ENCODE measurements at places on chromosomes 4 and X.

GRCh38 chr4:151801547-151802516 is 41.0 kb upstream of the GATB start:
- peak; percentile 61 for DNase-seq

- DNase-seq: no peak
Observed at GRCh38 chr4:9963328-9963727, 58.0 kb downstream of the SLC2A9 start.

DNA sequence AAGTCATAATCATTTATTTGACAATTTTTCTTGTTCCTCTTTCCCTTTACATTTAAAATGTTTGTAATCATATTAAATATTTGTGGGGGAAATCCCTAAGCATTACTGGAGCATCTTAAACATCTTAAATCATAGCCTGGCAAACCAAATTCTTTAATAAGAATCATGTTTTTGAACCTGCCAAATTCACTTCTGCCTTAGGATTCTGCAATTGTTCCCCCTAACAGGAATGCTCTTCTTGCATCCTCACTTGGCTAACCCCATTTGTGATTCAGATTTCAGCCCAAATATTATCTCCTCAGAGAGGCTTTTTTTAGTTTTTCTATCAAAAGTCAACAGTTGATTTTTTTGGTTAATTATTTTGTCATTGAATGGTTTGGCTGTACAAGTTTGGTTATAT is 241.1 kb downstream of the MAPK10 start:
- DNase-seq: no peak

GRCh38 chrX:40546870-40547269 is 33.9 kb upstream of the ATP6AP2 start:
- DNase-seq: no peak

DNA sequence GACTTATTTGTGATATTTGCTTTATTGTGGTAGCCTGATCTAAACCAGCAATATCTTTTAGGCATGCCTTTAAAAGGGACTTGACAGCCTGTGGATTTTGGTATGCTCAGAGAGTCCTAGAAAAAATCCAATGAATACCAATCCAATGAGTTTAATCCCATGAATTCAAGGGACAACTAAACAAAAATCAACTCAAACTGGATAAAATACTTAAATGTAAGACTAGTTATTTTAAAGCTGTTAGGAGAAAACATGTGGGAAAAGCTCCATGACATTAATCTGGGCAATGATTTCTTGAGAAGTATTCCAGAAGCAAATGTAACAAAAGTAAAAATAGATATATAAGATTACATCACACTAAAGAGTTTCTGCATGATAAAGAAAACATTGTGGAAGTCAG is 711.5 kb upstream of the PITX2 start:
- no peak for DNase-seq

DNA sequence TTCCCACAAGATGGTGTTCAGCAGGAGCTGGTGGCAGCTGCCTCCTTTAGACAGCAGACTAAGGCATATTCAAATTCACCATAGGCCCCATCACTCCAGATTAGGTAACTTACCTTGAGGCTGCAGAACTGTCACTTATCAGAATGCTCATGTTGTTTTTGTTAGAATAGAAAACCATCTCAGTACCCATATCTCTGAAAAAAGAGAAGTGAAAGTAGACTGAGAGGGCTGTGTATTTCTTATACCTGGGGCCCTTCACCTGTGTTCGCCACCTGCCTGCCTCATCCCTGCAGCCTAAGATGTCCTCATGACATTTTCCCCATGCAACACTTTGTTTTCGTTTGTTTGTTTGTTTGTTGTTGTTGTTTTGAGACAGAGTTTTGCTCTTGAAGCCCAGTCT is 32.9 kb upstream of the SPRY1 start:
- no peak for DNase-seq

DNA sequence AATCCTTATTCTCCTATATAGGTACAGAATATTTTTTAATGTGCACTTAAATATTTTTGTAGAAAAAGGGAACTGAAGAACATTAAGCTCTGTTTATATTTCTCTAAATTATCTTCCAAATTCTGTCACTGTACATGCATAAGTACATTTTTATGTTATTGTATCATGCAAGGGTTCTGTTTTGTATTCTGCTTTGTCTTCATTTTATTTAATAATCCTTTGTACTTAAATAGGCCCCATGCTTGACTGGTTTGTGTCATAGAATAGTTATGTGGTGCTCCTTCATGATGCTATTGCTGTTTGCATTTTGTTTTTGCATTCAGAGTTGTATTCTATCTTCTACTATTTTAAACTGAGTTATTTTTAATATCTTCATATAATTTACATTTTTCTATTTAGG is 111.9 kb upstream of the EDNRA start:
- DNase-seq: no peak

DNA sequence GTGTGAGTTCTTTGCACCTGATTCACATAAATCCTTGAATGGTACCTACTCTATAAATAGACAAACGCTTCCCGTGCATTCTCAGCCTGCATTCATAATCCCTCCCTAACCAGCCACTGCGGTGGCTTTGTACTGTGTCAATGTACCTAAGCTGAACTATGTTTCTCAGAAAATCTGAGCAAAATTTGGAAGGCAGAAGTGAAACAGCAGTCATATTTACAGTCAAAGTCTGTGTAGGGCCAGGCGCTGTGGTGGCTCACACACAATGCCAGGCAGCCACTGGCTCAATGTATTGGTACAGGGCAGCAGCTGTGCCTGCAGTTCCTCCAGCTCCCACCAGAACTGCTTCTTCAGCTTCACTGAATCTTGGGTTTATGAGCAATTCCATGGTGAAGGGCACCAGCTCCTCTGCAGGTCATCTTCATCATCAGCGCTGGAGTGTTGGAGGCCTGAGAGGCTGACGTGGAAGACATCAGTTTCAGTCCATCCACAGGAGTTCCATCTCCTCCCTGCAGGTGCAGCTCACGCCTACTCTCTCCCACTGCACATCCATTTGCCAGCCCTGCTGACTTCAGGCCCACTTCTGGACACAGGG is 32.3 kb upstream of the IRF2 start:
- DNase-seq: peak; percentile 57

GRCh38 chr4:103076747-103077347 is at the start of gene SLC9B2:
Gene SLC9B2 (minus strand): TSS chr4:103076761. CDS start chr4:103067550, 9,211 bp downstream.
- DNase-seq: no peak

DNA sequence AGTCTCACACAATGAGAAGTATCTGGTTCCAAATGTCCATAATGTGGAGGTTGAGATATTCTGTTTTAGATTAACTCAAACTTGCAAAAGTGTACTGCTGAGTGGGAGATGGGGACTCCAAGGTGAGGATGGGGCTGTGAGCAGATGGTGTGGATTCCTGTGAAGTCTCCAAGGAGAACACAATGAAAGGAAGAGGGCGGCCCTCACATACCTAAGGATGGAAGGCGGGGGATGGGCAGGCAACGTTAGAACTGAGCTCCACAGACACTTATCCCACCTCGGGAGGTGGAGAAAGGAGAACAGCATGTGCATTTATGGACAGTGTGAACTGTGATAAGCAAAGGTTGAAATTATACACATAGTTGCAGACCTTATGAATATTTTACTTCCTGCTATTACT is 9.9 kb upstream of the SPATA4 start:
- no peak for DNase-seq

DNA sequence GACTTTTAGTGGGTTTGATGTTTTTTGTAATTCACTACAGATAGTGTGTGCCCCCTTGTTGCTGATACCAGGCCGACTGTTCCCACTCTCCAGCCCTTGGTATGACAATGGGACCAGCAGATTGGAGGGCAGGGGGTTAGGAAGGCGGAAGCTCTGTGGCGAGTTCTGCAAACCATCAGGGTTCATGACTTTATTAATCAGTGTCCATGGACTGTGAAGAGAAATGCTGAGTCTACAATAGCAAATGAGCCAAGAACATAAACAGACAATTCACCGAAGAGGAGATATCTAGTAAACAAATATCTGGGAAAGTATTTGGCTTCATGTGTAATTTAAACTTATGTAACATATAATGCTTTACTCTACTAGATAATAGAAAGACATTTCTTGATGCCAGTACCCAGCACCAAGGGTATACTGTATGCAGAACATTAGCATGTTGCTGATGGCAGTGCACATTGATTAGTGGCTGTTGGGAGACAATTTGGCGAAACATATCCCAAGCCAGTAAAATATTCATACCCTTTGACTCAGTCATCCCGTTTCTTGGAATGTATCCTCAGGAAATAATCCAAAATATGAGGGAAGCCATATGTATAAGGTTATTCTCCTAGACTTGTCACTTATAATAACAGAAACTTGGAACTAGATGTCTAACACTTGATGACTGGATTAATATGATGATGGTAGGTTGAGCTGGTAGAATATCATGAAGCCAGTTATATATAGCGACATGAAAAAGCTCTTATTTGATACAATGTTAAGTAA is 169.4 kb downstream of the PTTG2 start:
- DNase-seq: no peak

GRCh38 chr4:141376769-141377168 is 156.1 kb downstream of the ZNF330 start:
- DNase-seq: no peak

DNA sequence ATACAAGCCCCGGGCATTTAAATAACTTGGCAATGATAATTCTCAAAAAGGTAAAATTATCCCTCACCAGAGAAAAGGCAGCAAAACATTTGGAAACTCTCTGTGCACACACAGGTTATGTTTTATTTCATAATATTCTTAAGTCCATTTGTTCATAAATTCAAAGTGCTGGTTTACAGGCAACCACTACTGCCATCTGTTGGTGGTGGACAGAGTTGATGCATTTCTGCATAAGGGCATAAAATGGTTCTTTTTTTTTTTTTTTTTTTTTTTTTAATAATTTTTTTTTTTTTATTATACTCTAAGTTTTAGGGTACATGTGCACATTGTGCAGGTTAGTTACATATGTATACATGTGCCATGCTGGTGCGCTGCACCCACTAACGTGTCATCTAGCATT is 31.5 kb upstream of the IL21 start:
- DNase-seq: peak; percentile 67

- DNase-seq: no peak
Observed at GRCh38 chr4:161428180-161428965, 735.4 kb downstream of the FSTL5 start.

DNA sequence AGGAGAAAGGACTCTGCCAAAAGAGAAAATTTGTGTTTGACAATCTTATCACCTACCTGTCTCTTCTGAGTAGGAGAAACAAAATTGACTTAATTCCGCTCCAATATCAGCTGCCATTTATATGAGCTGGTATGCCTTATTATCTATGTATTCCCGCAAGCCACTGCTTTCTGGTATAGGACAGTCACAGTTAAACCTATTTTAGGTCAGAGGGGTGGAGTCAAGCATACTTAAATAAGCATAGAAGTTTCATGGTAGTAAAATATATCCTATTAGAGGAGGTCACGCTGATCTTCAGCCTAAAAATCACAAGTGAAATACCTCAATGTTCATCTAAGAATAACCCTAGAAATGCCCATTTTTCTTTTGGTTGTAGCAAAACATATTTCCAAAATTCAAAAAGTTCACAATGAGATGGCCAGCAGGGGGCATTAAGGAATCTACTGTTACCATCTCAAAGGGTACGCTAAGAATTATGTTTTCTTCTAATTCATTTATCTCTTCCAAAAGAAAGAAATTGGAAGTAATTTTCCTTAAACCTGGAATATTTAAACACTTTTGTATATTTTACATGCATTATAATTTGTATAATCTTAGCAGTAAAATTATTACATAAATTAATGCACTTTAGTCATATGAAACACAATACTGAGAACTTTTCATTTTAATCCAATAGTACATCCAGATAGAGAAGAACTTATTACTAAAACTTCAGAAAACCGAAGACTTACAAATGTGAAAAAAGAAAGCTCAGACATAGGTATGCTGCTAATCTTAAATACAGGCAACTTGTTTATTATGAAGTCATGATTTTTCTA is 10.5 kb downstream of the PPAT start:
- DNase-seq: peak; percentile 53

- DNase-seq: no peak
Observed at GRCh38 chrX:107168257-107168656, 38.0 kb downstream of the NUP62CL start.

GRCh38 chr4:87079967-87080366 is 140.5 kb downstream of the KLHL8 start:
- DNase-seq: no peak

GRCh38 chrX:369563-370101 is 17.1 kb downstream of the PPP2R3B start:
- no peak for DNase-seq

Data from activated CD4-positive, alpha-beta T cell treated with anti-CD3 and anti-CD28 coated beads, Interleukin-2, amount 10 ng/mL, durations not matched to agents 7 days and 5 days (primary cell).